ENCODE measurements at places on chromosomes 1 and 21. TPM values are rescaled to one million over a fixed set of nuclear protein-coding genes. Genes with fewer than 3 reads are reported as not detected.
A peak's percentile ranks its signal among the peaks of the same experiment; 100 is the strongest.

Gene KCNK1
- total RNA-seq: 0.56 TPM

DNA sequence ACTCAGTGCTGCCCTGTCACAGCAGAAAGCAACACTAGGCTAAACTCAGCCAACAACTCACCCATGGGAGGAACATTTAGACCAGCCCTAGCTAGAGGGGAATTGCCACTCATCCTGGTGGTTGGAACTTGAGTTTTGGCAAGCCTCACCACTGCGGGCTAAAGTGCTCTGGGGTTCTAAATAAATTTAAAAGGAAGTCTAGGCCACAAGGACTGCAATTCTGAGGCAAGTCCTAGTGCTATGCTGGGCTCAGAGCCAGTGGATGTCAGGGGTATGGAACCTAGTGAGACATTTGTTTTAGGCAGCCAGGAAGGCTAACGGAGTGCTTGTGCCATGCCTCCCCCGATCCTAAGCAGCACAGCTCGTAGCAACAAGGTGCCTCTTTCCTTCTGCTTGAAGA is 78.0 kb downstream of the RGS13 start:
- H3K27ac ChIP-seq: no peak overlapping the region
- no peak overlapping the region for H3K4me3 ChIP-seq
- peaks cover 32% of the 10 kb centered on the region for H3K4me1 ChIP-seq
- H3K36me3 ChIP-seq: peaks cover 6% of the 10 kb centered on the region
- DNase-seq: no peak
- H3K27me3 ChIP-seq: no peaks in the 10 kb centered on the region

DNA sequence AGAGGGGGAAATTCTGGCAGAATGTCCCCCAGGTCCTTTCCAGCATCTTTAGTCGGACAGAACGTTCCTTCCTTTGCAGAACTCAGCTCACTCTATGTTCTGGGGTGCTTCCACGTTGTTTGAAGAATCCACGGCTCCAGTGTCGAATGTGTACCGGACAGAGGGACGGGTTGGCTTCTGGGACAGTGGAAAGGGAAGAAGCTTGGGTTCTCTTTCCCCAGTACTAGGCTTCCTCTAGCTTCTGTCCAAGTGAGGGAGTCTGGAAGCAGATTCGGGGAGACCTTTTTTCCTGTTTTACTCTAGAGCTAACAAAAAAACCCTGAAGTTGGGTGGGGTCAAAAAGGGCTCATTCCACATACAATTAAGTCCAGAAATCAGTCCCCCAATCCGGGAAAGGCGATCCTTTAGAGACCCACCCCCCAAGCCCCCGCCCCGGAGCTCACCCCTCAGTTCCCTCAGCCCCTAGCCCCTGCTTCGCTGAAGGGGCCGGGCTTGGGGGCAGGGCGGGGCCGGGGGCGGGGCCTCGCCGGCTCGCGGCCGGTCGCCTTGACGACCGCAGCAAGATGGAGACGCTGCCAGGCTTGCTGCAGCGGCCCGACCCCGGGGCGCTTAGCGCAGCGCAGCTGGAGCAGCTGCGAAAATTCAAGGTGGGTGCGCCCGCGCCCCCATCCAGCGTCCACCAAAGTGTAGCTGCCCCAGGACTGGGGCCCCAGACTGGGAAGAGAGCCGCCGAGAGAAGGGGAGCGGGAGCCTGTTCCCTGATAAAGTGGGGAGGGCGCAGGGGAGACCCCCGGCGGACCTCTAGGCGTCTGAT is at the start of gene RIIAD1:
RIIAD1 (plus strand) TSS at position 549 of the 814 bp plus-strand sequence; CDS start at position 564, 15 bp downstream.
- no peak for DNase-seq
- H3K4me3 ChIP-seq: peak within 1 kb of the TSS; percentile 58
- no peak within 1 kb of the TSS for H3K27ac ChIP-seq
- H3K4me1 ChIP-seq: peaks cover 37% of the 10 kb centered on the region
- peaks cover 90% of the 10 kb centered on the region for H3K27me3 ChIP-seq

GRCh38 chr21:31459457-31459856 is 115.4 kb upstream of the TIAM1 start:
- H3K27me3 ChIP-seq: no peaks in the 10 kb centered on the region
- H3K36me3 ChIP-seq: peaks cover 5% of the 10 kb centered on the region
- no peak for DNase-seq

DNA sequence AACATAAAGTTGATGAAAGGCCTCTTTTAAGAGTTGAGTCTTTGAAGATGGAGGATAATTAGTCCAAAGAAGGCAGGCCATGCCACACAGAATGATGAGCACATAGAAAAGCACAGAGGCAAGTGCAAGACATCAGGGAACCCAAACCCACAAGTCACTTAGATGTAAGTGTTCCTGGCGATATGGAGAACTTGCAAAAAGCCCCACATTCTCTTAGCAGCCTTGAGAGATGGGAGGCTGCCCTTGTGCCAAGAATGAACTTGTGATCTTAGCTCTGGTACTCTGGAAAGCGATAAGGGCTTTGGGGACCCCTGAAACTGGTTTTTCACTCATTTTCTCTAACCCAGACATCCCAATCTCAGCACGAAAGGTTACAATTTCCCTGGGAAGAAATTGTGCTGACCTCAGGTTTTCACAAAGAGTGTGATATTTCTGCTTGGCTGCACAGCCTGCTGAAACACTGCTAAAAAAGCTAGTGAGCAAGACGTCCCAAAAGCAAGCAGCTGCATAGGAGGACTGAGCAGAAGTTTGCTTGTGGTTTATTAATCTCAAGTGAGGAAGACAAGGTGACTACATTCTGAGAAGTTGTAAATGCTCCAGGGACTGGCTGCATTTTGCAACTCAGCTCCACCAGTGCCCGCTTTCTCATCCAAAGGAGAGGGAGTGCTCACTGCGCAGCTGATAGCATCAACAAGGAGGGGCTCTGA is 496.9 kb upstream of the CAMK1G start:
- no peak overlapping the region for H3K4me3 ChIP-seq
- no peaks in the 10 kb centered on the region for H3K4me1 ChIP-seq
- no peak overlapping the region for H3K27ac ChIP-seq
- DNase-seq: no peak
- H3K27me3 ChIP-seq: no peaks in the 10 kb centered on the region

DNA sequence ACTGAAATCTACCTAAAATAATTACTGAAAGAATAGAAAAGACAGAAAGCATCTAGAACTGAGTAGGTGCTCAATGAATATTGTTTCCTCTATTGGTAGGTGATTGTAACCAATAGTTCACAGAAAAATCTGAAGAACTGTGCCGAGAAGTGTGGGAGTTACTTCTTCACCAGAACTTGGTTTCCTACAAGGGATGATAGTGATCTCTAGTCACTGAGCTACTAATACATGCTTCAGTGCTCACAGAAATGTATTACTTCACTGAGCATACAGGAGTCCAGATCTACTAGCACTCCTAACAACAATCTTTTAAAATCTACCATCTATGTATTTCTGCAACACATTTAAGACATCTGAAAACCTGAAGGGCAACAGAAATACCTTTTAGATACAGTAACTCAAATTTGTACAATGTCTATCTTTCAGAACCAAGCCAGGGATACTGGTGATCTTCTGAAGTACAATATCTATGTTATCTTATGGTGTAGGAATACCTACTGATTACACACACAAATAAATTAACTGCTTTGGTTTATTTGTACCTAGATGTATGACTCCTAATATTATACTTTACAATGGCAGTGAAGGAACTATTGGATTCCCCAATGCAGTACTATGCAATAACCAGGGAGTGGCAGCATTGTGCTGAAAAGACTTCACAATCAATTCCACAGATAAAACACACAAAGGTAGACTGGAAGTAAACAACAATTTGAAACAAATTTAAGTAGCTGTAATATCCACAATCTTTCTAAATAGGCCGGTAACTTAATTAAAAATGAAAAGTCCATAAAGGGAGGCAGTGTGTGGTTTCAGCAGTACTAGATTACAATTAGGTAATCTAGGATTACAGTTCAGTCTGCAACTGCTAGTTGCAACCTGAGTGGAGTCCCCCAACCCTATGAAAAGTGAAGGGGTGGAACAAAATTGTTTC is 243.0 kb downstream of the SLC45A1 start:
- H3K27ac ChIP-seq: no peak overlapping the region
- no peak overlapping the region for H3K4me3 ChIP-seq
- H3K27me3 ChIP-seq: no peaks in the 10 kb centered on the region

- H3K27me3 ChIP-seq: no peaks in the 10 kb centered on the region
- no peaks in the 10 kb centered on the region for H3K36me3 ChIP-seq
- DNase-seq: no peak
- no peaks in the 10 kb centered on the region for H3K4me1 ChIP-seq
These were observed 1.2 kb upstream of the TFF1 start for GRCh38 chr21:42367367-42368165.

Gene UBASH3A
- not detected for total RNA-seq

DNA sequence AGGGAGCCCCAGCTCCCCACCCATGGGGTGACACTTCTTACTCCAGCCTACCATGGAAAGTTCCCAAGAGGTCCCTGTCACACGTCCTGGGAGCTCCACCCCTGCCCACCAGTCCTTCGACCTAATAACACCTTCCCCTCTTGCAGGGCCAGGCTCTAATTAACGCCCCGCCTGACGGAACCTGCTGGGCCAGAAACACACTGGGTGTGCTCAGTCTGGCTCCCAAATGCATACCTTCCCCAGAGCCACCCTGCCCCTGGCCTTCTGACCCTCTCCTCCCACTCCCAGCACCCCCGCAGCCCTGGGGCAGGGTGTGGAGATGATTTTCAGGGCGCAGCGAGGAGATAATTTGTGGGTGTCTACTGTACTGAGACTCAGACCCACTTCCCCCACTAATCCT is 20.6 kb downstream of the PGLYRP3 start:
- no peak overlapping the region for H3K27ac ChIP-seq
- H3K4me3 ChIP-seq: no peak overlapping the region
- H3K36me3 ChIP-seq: no peaks in the 10 kb centered on the region
- peaks cover 15% of the 10 kb centered on the region for H3K27me3 ChIP-seq

DNA sequence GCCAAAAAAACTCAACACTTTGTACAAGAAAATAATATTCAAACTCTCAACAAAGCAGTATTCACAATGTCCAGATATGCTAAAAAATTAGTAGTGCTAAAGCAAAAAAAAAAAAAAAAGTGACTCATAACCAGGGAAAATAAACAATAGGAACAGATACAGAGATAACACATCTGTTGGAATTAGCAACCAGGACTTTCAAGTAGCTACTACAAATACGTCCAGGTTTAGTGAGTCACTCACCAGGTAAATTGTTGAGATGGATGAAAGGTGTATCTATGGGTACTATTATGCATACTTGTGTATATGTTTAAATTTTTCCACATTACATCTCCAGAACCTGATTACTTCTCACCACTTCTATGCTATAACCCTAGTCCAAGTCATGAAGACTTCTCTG is 144.8 kb upstream of the SLC35F3 start:
- no peak overlapping the region for H3K4me3 ChIP-seq
- H3K36me3 ChIP-seq: no peaks in the 10 kb centered on the region
- H3K27ac ChIP-seq: no peak overlapping the region
- H3K27me3 ChIP-seq: peaks cover 42% of the 10 kb centered on the region
- no peaks in the 10 kb centered on the region for H3K4me1 ChIP-seq

DNA sequence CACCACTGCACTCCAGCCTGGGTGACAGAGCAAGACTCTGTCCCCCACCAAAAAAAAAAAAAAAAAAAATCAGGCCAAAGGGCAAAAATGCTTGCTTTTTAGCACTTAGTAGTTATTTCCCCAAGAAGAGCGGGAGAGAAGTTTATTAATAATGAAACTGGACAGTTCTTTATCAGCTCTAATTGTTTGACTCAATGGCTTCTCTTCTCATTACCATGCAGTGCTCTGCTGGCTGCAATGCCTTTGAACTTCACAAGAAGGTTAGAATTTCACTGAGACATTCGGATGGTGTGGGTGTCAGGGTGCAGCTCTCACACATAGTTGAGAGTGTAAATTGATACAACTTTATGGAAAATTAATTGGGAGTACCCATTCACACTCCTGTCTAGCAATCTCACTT is 63.7 kb downstream of the EDARADD start:
- no peaks in the 10 kb centered on the region for H3K4me1 ChIP-seq
- DNase-seq: no peak
- no peaks in the 10 kb centered on the region for H3K36me3 ChIP-seq
- no peak overlapping the region for H3K4me3 ChIP-seq

Gene OR2L3
- not detected for total RNA-seq

Gene PADI6
- not detected for total RNA-seq
